CD4-positive, alpha-beta T cell treated with Interleukin-4 for 1 hour (primary cell): ENCODE measurements at places on chromosomes 3 and 15.

DNA sequence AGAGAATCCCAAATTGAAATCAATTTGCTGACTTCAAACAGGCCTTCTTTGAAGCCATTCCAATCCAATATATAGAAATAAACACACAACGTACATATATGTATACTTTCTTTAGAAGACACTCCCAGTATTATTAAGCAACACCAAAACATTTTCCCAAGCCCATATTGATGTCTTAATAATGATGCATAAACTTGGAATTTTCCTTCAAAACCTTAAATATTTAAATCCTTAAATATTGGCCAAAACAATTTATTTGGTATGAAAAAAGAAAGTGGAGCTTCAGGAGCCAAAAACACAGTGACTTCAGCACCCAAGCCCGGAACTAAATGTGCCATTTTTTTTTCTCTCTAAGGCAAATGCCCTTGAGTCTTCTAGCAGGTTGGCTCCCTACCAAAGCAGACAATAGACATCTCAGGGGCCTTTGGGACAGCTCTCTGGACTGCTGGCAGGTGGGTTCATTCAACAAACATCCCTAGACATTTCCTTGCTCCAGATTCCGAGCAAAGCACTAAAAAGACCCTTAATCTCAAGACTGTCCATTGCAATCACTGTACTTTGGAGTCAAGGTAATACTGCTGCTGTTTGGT is 384.7 kb downstream of the NTRK3 start:
- DNase-seq, result no peak

GRCh38 chr3:193732391-193732790 is 139.4 kb downstream of the OPA1 start:
- DNase-seq, result no peak

- no peak for DNase-seq
Measured at GRCh38 chr15:76346669-76347481, 10.3 kb downstream of the ISL2 start.

GRCh38 chr3:54312156-54312899 is 190.0 kb downstream of the CACNA2D3 start:
- DNase-seq, result no peak

- no peak for DNase-seq
Measured at GRCh38 chr3:11720917-11721411, 77.2 kb upstream of the VGLL4 start.

DNA sequence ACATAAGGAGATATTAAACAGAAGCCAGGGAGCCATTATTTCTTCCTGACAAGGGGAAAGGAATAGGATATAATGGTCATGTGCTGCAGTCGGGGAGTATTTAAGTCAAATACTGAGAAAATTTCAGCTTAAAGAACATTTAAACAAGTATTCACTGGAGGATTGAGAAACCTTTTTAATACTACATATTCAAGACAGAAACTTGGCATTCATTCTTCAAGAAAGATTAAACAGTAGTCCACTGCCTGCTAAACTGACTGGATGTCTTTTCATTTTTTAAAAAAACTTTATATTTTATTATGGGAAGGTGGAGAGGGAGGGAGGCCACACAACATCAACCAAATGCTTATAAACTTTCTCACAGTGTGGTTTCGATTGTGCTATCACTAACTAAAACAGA is 107.4 kb upstream of the CBLB start:
- DNase-seq, result no peak

DNA sequence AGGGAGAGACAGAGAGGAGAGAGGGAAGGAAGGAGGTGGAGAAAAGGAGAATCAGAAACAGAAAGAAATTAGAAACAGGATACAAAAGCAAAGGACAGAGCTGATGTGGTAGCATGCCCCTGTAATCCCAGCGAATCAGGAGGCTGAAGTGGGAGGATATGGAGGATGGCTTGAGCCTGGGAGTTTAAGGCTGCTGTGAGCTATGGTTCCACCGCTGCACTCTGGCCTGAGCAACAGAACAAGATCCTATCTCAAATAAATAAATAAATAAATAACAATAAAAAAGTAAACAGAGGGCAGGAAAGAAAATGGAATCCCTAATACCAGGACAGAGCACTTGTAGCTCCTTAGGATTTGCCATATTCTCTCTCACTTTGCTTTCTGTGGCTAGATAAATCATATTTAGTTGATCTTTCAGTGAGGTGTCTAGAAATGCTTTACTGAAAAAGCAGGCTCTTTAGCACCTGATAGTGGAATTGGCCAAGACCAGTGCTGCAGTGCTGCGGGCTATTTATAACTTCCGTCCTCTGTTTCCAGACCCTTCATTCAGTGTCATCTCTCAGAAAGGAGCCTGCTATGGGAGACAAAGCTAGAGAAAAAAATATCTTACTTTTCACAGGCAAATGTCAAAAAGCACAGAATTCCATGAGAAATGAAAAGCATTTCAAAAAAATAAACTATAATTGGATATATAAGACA is 20.0 kb upstream of the SLC28A2 start:
- DNase-seq, result no peak

GRCh38 chr3:59456852-59457485 is 407.1 kb upstream of the CFAP20DC start:
- no peak for DNase-seq

GRCh38 chr15:78873793-78874765 is 1.4 kb downstream of the MORF4L1 start:
- DNase-seq, result peak; percentile 76

GRCh38 chr3:177050501-177051237 is 146.6 kb downstream of the TBL1XR1 start:
- DNase-seq, result no peak

DNA sequence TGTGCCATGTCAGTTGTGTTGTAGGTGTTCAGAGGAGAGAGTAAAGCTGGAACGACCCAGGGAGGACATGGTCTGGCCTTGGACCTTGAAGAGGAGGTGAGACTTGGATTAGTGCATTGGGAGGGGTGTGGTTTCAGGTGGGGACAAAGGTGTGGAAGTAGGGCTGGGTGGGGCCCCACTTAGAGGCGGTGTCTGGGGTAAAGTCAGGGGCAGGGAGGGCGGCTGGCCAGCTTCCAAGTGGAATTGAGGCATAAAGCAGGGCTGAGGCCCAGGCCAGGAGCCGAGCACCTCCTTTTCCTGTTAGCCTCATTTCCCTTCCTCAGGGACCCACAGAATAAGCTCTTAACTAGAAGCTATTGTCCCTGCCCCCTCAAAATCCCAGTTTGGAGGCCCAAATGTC is 36.2 kb upstream of the FLNB start:
- DNase-seq, result no peak

DNA sequence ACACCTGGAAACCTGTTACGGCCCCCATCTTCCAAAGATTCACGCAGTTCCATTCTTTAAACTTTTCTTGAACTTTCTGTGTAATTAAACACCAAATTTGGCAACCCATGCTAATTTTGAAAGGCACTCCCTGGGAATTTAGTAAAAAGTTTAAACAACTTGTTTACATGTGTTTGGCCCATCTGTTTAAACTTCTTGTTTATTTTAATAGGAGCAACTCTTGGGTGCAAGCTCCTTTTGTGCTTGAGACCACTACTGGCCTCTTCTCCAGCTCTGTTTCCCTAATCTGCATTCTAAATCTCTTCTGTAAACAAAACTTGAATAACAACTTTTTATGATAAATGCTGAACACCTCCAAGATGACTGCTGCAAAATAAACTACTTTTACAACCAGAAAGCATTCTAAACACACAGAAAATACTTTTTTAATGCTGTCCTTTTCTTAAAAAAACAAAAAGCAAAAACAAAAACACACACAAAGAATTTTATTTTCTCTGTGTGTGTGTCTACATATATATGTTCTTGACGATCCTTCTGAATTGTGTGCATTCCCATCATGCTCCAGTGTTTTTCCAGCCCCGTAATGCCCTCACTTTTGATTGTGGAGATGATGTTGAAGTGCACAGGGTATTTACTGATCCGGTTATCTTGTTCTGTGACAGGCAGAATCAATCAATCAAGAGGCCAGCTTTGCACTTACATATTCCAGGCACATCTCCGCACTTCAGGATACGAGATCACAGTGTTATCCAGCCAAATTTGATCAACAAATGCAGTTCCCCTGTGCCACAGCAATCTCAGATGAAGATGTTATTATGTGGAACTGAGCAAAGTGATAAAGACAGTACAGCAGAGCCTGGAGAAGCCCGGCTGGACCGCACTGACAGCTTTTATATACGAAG is 416.9 kb downstream of the FOXP1 start:
- DNase-seq, result no peak

GRCh38 chr3:152123457-152123856 is 145.3 kb upstream of the MBNL1 start:
- no peak for DNase-seq

DNA sequence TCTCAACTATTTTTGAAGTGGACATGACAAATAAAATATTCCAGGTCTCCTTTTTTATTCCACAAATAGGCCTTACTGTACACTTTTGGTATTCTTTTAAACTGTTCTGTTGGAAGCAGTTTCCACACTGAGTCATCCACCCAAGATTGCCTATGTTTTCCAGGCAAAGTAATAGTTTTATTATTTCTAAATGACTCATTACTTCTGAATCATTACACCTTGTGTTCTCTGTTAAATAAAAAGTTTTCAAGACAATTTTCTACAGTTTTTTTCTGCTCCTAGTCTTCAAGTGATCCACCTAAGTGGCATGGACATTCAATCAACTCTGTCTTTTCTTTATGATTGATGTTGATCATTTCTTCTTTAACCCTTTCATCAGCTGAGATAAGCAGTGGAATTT is 26.5 kb downstream of the PPP2R3A start:
- DNase-seq, result no peak

DNA sequence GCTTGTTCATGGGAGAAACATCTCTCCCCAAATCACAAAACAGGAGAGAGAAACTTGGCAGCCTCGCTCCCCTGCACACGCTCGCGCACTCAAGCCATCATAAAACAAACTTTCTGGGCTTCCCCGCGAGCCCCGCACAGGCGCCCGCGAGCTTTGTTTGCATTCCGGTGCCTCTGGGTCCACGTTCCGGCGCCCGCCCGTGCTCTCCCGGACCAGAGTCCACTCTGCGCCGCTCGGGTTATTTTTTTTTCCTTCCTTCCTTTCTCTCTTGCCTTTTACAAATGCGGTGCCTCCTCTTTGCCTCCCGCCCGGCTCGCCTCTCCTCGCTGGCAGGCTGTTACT is 363 bp downstream of the MAGI1 start:
- no peak for DNase-seq

- DNase-seq, result no peak
Measured at GRCh38 chr15:41789236-41789635, 15.0 kb downstream of the MAPKBP1 start.

- no peak for DNase-seq
Measured at GRCh38 chr3:48596157-48596556, 1.0 kb upstream of the COL7A1 start.

DNA sequence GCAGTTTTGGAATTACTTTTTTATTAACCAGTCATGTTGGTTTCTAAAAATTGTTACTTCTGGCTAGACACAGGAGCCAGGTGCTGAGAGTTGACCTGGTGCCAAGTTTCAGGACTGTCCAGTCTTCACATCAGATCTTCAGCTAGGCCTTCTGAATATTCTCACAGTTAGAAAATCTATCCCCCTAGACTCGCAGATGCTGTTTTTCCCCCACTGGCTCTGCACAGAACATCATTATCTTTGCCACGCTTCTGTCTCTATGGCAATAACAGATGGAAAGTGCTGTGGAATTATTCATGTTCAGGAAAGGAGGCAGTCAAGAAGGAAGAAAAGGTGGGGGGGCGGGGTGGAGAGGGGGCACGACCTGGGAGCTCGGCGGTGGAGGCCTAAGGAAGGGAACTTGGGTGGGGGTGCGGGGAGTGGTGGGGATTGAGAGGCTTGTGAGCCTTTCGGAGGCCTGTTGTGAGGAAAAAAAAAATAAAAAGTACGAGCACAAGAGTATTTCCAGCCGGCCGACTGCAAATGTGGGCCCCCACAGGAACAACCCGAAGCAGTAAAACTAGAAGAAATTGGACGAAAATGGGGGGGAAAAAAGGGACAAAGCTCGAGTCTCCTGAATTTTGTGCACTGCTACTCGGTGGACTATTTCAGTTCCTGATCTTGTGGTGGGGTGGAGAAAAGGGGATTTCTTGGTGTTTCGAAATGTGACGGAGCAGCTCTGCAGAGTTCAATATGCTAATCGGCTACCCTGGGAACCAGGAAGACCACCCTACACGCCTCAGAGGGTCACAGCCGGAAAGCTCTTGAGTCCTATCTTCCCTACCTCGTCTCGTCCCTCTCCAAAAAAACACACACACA is 1.5 kb upstream of the SKIL start:
- peak; percentile 67 for DNase-seq

DNA sequence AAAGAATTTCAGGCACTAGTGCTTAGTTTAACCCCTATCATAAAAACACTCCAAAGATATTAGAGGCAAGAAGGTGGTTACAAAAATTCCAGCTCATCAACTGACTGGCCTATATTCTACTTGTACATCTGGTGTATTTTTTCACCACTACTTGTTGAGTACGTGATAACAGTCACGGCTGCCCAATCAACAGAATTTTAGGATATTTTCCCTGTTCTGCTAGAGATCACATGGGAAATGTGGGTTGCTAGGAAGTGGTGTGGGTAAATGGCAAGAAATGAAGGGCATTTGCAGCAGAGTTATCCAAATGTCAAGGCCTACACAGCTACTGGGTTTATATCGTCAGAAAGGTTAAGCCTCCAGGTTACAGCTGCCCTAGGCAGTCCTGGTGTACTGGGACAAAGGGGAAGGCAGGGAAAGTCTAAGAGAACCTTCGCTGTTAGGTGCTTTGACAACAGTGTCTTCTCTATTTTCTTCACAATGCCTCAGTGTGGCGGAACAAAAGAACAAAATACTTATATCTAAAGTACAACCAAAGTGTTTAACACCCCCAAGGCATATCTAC is 81.9 kb downstream of the FMN1 start:
- no peak for DNase-seq

GRCh38 chr15:31480356-31481025 is 153.9 kb downstream of the KLF13 start:
- no peak for DNase-seq

GRCh38 chr3:135007607-135008006 is 212.5 kb downstream of the EPHB1 start:
- no peak for DNase-seq

DNA sequence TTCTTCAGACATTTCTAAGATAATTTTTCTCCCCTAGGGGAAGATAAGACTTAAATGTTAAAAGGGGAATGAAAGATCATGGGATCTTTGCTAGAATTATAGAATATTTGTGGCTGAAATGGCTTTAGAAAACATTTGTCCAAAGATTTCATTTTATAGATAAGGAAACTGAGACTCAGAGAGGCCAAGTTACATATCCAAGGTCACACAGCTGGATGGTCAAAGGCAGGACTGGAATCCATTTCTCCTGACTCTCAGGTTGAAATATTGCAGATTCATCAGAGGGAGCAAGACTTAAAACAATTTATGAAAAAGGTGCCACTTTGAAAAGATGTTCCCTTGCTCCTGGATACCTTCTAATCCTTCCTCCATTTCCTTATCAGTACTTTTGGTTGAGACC is 19.5 kb upstream of the LEKR1 start:
- DNase-seq, result no peak

- DNase-seq, result no peak
Measured at GRCh38 chr15:64574301-64575017, 114.1 kb downstream of the ZNF609 start.

DNA sequence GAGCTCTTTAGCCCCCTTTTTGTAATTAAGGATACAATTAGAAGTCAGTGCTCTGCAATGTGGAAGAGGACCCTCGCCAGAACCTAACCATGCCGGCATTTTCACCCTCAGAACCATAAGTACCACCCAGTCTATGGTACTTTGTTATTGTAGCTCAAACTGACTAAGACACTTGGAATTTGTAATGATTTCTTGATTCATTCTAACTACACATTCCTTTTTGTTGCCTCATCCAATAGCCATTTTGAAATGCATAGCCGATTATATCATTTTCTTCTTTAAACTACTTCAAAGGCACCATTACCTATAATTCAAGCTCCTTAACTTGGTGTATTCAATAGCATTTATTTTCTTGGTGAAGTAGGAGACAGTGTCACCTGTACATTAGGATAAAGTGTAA is 61.4 kb downstream of the GLB1 start:
- DNase-seq, result no peak
